ENCODE measurements at places on chromosomes 2 and 18.

- no peak for DNase-seq
Measured at GRCh38 chr2:191478799-191479679, 198.9 kb upstream of the NABP1 start.

DNA sequence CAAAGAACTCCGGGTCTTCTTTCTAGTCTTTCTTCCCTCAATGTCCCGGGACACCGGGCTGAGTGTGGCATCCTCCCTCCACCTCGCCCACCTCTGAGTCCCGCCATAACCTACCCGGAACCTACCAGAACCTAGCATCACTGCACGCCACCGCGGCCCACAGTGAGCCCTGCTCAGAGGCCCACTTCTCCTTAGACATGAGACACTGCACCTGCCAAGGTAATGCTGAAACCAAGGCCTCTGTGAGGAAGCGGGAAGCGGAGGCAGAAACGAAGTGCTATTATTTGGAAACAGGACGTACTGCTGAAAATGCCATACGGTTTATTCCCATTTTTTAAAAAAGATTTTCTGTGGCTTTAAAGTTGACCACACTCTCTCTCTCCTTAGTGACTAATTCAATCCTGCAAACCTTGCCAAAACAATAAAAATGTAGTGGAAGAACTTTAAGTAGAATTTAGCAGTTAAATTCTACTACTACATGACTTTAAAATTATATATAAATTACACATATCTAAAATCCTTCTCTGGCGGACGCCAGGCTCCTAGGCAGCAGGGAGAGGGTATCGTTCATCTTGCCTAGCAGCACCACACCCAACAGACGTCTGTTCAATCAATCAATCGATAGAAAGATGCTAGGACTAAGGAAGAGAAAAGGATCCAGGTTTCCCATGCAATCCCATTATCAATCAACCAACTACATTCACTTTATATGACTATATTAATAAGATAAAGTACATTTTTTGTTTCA, 82.0 kb downstream of the ZNF516 start:
- DNase-seq: no peak

DNA sequence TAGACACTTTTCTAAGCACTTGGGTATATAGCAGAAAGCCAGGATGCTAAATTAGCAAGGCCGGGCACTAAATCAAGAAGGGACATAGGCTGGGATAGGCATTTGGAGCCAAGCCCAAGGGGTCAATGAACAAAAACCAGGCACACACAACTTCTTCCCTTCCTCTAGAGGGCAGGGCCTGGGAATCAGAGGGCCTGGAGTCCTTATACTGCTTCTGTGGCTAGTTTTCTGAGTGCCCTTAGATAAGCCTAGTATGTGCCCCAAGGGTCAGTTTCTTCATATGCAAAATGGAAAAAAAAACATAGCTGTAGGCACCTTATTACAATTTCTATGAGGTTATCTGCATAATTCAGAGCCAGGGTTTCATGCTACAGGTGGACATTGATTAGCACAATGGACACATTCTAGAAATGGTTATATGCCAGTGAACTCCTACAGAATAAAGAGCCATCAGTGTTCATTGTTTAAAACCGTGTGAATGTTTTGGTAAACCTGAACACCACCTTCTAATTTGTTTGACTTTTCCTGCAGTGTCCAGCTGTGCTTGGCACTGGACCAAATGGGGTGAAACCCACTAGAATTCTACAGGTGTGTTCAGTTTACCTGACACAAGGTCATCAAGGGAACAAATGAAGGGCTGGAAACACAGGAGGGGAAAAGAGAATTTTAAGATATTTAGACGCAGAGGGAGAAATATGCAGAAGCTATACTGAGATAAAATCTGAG, 49.6 kb downstream of the PAX8 start:
- DNase-seq: no peak

DNA sequence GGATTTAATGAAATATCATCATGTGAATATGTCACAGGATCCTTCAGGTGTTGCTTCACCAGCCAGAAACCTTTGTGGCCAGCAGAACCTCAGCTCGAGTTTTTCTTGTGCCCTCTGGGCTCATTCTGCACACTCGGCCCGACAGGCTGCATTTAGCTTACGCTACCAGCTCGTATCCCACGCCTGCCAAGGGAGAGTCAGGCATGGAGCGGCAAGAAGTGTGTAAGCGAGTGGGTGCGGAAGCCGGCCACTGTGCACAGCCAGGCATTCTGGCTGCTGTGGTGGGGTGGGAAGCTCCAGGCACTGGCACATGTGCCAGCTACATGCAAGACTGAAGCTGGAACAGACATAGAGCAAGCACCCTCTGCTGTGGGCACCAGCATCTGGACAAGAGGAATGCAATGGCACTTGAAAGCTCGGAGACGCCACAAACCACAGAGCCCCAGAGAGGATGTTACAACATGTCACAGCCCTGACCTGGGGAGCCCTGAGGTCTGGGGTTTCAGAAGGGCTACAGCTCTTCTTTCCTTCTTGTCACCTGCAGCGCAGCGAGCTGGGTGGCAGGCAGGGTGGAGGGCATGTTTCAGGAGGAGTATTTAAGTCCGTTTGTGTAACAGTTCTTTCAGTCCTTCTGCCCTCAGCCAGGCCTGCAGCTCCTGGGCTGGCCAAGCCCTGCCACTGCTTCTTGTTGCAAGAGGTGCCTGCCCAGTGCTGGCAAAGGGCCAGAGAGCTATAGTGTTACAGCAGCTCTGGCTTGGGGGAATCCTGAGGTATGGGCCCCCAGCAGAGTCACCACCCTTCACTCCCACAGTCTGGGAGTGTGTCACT, 257.3 kb upstream of the HNMT start:
- no peak for DNase-seq

DNA sequence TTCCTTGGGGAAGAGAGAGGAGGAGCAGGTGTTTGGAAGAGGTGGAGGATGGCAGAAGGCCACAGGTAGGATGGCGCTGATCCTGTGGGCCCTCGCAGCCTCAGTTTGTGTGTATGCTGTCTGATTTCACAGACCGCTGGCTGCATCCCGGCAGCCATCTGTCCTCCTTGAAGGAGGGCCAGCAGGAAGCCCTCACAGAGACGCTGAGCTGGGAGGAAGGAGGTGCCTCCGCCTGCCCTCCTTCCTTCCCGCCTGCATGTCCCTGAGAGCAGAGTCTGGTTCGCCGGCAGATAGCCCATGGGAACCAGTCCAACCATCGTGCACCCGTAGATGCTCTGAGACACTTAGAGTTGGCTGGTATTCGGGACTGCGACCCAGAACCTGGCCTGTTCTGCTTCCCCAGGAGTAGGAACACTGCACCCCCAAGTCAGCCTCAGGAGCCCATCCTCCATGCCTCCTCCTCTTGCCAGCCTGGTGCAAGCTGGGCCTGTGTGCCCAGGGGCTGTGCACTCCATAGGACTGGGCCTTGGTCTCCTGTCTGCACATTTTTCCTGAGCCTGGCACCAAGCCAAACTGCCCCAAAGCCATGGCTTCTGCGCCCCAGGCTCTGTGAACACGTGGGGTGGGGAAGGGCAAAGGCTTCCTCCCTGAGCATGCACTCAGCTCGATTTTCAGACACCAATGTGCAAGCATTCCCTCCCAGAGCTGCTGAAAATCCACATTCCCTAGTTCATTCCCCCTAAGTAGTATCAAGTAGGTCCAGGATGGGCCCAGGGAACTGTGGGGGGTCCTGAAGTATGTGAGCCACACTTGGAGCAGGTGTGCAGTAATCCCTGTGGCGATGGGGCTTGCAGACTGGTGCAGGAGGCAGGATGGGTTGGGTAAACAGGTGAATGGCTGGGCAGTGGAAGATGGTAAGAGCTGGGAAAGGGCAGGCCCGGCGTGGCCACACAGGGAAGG, 115.6 kb downstream of the SEPTIN10 start:
- no peak for DNase-seq

- DNase-seq: no peak
Measured at GRCh38 chr2:116645155-116645554, 1169.3 kb upstream of the DDX18 start.

GRCh38 chr2:159232456-159233170, 53.9 kb downstream of the WDSUB1 start:
- DNase-seq: no peak

GRCh38 chr2:172571245-172571644, 15.4 kb downstream of the PDK1 start:
- no peak for DNase-seq

GRCh38 chr2:236607471-236608187, 38.0 kb downstream of the ACKR3 start:
- DNase-seq: no peak

GRCh38 chr2:239997686-239998409, 27.3 kb downstream of the NDUFA10 start:
- peak; percentile 86 for DNase-seq

- DNase-seq: no peak
Measured at GRCh38 chr2:100283724-100284501, 38.4 kb downstream of the LONRF2 start.

DNA sequence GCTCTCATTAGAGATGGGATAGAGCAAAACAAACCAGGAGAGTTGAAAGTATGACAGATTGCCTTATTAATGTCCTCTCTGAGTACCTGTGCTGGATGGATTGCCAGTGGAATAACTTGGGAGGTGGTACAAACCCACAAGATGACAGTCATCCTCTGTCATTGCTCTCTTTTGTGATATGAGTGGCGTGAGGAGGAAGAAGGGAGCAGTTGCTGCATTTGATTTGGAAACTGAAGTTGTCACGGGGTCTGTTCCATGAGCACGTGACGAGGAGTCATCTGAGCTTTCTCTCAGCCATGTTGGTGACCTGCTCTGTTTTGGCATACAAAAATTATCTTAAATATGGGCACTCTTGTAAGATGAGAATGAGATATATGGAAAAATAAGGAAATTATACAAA, 204.9 kb downstream of the FAM210A start:
- DNase-seq: no peak

DNA sequence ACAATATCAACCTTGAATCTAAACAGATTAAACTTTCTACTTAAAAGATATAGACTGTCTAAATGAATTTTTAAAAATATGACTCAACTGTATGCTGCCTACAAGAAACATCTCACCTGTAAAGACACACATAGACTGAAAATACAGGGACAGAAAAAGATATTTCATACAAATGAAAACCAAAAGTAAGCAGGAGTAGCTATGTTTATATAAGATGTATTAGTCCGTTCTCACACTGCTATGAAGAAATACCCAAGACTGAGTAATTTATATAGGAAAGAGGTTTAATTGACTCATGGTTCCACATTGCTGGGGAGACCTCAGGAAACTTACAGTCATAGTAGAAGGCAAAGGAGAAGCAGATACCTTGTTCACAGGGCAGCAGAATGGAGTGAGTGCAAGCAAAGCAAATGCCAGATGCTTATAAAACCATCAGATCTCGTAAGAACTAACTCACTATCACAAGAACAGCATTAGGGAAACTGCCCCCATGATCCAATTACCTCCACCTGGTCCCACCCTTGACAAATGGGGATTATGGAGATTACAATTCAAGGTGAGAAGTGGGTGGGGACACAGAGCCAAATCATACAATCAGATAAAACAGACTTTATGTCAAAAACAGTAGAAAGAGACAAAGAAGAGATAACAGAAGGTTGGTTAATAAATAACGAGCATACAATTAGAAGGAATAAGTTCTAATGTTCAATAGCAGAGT, 214.4 kb upstream of the SLC39A10 start:
- DNase-seq: no peak

DNA sequence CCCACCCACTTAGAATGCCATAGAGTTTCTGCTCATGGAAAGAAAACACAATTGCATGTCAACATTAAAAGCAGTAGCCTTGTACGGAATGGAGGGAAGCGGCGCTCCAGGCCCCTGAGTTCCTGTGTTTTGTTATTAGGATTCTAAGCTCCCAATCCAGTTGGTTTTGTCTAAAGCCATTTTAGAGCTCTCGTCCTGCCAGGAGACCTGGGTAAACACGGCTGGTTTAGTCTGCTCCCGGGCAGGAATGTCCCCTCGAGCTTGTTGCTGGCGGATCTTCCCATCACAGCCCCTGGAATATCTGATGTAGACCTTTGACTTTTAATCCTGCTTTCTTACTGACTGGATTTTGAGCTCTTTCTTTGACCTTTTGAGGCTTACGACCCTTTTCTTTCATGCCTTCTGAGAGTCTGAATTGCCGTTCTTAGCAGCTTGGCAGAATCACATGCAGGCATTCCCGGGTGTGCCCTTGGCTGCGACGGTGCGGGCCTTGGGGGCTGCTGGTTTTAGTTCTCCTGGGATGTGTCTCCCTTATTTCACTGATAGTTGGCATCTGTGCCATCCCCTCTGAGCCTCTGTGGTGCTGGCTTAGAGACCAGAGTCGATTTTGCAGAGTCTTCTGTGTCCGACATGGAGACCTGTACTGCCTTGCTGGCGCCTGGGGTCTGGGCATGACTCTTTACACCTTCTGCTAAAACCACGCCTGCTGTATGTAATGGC, 25.4 kb downstream of the GREB1 start:
- no peak for DNase-seq

DNA sequence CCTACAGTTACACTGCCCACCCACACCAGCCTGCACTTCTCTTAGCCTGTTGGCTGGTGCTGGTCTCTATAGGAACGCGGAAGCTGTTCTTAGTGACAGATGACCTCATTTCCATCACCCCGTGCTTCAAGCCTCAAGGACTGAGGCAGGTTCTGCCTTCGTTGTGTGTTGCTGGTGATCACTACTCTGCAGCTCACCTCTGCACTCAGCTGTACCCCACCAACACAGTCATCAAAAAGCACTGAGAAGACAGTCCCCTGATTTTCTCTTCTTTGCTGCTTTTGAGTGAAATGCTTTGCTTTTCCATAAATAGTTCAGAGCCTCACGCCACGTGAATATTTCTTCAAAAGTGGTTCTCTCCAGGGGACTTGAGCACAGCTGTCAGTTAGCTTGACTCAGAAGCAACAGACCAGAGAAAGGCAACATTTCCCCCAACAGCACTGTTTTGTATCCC, 225.7 kb upstream of the CCDC150 start:
- no peak for DNase-seq

- no peak for DNase-seq
Measured at GRCh38 chr18:30376515-30376914, 666.0 kb downstream of the DSC3 start.

- peak; percentile 18 for DNase-seq
Measured at GRCh38 chr2:26754972-26755670, 9.0 kb upstream of the SLC35F6 start.

DNA sequence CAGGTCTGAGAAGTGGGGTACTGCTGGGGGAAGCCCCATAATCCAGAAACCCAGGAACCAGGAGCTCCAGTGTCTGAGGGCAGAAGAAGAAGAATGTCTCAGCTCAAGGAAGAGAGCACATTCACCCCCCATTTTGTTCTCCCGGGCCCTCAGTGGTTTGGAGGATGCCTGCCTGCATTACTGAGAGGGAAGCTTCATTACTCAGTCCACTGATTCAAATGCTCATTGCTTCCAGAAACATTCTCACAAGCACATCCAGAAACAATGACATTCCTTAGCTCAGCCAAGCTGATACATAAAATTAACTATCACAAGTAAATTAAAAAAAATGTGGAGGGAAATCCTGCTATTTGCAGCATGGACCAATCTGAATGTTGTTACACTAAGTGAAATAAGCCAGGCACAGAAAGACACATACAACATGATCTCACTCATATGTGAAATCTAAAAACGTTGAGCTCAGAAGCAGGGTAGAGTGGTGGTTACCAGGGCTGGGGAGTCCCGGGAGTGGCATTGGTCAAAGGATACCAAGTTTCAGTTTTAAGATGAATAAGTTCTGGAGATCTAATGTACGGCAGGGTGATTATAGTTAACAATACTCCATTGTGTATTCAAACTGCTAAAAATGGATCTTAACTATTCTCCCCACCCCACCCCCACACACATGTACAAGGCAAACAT, 459.3 kb downstream of the GALR1 start:
- no peak for DNase-seq

GRCh38 chr18:11823545-11823944, 27.7 kb upstream of the CHMP1B start:
- DNase-seq: no peak
